ENCODE measurements at places on chromosomes 11 and 22. TPM values are rescaled to one million over a fixed set of nuclear protein-coding genes. Genes with fewer than 3 reads are reported as not detected.

DNA sequence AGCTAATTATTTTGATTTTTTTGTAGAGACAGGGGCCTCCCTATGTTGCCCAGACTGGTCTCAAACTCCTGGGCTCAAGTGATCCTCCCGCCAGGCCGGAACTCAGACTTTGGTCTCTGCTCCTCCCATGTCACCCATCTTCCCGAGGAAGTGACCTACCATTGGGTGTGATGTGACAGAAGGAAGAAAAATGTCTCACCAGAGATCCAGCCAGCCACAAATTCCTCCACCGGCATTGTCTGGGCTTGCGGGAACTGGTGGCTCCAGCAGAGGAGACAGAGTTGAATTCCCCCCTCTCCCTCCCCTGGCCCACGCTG is 772 bp downstream of the SLC25A45 start:
- DNase-seq: no peak

DNA sequence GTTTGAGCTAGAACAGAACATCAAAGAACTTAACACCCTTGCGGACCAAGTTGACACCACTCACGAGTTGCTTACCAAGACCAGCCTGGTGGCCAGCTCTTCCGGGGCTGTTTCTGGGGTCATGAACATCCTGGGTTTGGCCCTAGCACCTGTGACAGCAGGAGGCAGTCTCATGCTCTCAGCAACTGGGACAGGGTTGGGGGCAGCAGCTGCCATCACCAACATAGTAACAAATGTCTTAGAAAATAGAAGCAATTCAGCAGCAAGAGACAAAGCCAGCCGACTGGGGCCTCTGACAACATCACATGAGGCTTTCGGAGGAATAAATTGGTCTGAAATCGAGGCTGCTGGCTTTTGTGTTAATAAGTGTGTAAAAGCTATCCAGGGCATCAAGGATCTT is 8.7 kb downstream of the APOL5 start:
- DNase-seq: no peak

DNA sequence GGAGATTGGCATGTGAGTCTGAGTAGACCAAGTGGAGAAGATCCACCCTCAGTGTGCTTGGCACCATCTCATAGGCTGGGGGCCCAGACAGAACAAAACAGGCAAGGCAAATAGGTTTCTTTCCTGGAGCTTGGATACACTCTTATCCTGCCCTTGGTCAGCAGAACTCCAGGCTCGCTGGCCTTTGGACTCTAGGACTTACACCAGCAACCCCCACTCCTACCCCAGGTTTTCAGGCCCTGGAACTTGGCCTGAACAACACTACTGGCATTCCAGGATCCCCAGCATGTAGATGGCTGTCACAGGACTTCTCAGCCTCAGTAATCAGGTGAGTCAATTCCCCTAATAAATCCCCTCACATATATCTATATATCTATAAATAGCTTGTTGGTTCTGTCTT is 637.7 kb downstream of the OPCML start:
- DNase-seq: no peak

DNA sequence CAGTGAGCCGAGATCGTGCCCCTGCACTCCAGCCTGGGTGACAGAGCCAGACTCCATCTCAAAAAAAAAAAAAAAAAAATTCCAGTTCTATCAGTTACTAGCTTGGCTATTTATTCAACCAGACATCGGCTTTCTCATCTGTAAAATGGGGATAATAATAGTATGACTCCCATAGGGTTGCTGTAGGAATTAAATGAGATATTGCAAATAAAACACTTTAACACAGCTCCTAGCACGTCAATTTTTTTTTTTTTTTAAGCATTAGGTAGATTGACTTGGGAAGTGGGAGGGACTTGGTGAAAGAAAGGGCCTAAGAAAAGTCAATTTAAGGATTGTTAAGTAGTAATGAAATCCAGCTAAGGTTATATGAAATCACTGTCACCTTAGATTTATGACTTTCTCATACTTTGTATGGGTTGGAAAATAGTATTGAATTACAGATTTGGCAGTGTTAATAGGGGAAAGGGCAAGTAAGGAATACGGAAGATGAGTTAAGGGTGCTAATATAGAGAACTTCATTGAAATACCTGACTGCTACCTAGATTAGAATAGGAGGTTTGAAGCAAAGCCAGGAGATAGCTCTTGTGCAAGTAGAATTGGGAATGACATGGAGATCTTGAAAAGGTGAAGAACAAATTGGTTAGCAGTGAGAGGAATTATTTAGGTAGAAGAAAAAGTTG is 28.8 kb downstream of the BIRC2 start:
- no peak for DNase-seq

ELFN2 gene
- total RNA-seq: not detected

GRCh38 chr11:106369224-106369623 is 291.8 kb downstream of the AASDHPPT start:
- no peak for DNase-seq

PDE2A gene
- total RNA-seq: 403 TPM

- DNase-seq: no peak
Measured at GRCh38 chr11:12602421-12602820, 71.8 kb upstream of the TEAD1 start.

SLC5A12 gene
- total RNA-seq: not detected
